ENCODE measurements at places on chromosomes 13 and 19. TPM values are rescaled to one million over a fixed set of nuclear protein-coding genes. Genes with fewer than 3 reads are reported as not detected.

Gene NCAN
- 59.5 TPM for polyA plus RNA-seq

Gene SLC10A2
- polyA plus RNA-seq = not detected

Gene NPAS1
- polyA plus RNA-seq = 0.38 TPM

Gene CYP4F8
- polyA plus RNA-seq = not detected

Gene ZNF578
- polyA plus RNA-seq = 0.47 TPM

Gene ONECUT3
- polyA plus RNA-seq = 1.6 TPM

Gene FPR3
- not detected for polyA plus RNA-seq

Gene FFAR2
- polyA plus RNA-seq = not detected

Gene SGCG
- not detected for polyA plus RNA-seq

Gene PEAK3
- not detected for polyA plus RNA-seq

Gene CEACAM4
- not detected for polyA plus RNA-seq

Gene MRI1
- 70.5 TPM for polyA plus RNA-seq

Gene LRRC8E
- polyA plus RNA-seq = not detected

Gene KLK11
- polyA plus RNA-seq = not detected

Gene CACNG8
- polyA plus RNA-seq = 3.3 TPM

Gene CEACAM3
- not detected for polyA plus RNA-seq

Gene SERPINE3
- not detected for polyA plus RNA-seq

Gene RNF225
- polyA plus RNA-seq = not detected

Gene TMPRSS9
- polyA plus RNA-seq = not detected

Gene DCAF15
- 39.4 TPM for polyA plus RNA-seq

Gene FGF22
- not detected for polyA plus RNA-seq

All from neural cell (in vitro differentiated cells).